Retina (tissue), 1 donor: ENCODE measurements at places on chromosomes 7 and 10.

GRCh38 chr7:80781561-80781979 is 137.3 kb downstream of the SEMA3C start:
- DNase-seq, result peak; percentile 43

DNA sequence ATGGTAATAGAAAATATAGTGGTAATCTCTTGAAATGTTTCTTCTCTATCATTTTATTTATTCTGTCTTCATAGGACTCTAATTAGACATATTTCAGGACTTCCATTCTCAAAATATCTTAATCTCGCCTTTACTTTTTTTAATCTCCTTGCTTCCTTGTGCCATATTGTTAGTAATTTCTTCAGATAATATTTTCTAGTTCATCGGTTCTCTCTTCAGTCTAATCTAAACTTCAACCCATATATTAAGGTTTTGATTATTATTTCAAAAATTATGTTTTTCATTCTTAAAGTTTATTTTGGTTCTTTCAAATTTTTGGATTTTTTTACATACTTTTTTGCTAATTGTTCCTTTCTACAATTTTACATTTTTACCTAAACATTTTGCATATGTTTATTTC is 237.9 kb upstream of the DGKB start:
- no peak for DNase-seq

- DNase-seq, result no peak
These were observed 171.2 kb downstream of the LCOR start for GRCh38 chr10:97003151-97003803.

DNA sequence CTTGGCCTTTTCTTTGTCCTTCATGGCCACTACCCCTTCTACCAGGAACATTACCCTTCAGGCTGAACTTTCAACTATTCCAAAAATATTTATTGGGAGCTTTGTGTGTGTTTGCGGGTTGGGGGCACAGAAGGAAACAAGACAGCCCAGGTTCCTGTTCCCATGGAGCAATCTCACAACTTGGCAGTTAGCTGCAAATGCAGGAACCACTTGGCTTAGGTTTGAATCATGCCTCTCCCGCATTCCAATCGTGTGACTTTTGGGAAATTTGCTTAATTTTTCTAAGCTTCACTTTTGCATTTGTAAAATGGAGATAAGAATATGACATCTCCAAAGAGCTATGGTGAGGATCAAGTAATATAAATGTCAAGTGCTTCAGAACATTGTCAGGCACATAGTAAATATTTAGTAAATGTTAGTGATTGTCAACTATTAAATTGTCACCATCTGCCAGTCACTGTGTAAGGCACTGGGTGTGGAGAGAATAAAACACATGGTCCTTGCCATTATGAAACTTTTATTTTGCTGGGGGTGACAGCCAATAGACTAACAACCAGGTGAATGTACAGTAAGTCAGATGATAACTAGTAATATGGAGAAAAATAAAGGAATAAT is 277.1 kb downstream of the SNX13 start:
- no peak for DNase-seq

DNA sequence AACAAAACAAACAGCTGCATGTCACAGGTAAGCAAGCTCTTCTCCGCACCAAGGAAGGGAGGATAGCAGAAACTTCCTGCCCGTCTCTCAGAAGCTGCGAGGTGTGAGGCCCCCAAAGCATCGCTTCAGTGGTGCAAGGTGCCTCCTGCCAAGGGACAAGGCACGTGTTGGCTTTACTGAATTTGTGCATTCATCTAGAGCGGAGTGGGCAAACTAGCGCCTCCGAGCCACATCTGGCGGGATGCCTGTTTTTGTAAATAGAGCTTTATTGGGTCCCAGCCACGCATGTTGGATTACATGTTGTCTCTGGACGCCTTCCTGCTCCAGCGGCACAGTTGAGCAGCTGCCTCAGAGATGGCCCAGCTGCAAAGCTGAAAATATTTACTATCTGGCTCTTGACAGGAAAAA is 27.7 kb downstream of the PHYH start:
- DNase-seq, result peak; percentile 6

GRCh38 chr10:75655791-75656451 is 224.5 kb downstream of the LRMDA start:
- DNase-seq, result no peak

GRCh38 chr7:143514487-143514886 is 36.8 kb downstream of the TAS2R41 start:
- no peak for DNase-seq

- no peak for DNase-seq
These were observed 871.1 kb upstream of the CELF2 start for GRCh38 chr10:10146604-10147003.

GRCh38 chr7:19051767-19052375 is 65.6 kb downstream of the TWIST1 start:
- no peak for DNase-seq

DNA sequence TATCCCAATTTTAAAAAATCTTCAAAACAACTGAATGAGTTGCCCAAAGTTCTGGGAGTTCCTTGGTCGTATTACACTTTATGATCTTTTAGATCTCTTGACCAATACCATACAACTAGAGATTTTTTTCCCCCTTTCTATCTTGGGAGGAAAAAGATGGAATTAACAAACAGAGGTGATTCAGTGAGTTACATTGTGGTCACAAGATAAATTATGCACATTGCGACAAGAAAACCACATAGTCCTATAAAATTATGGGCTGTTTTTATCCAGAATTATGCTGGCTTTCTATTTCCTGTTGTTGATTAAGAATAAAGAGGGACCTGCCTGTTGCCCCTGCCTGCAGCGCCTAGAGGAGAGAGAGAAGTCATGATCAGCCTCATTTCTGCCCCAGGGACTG is 8.2 kb upstream of the SGPL1 start:
- no peak for DNase-seq

DNA sequence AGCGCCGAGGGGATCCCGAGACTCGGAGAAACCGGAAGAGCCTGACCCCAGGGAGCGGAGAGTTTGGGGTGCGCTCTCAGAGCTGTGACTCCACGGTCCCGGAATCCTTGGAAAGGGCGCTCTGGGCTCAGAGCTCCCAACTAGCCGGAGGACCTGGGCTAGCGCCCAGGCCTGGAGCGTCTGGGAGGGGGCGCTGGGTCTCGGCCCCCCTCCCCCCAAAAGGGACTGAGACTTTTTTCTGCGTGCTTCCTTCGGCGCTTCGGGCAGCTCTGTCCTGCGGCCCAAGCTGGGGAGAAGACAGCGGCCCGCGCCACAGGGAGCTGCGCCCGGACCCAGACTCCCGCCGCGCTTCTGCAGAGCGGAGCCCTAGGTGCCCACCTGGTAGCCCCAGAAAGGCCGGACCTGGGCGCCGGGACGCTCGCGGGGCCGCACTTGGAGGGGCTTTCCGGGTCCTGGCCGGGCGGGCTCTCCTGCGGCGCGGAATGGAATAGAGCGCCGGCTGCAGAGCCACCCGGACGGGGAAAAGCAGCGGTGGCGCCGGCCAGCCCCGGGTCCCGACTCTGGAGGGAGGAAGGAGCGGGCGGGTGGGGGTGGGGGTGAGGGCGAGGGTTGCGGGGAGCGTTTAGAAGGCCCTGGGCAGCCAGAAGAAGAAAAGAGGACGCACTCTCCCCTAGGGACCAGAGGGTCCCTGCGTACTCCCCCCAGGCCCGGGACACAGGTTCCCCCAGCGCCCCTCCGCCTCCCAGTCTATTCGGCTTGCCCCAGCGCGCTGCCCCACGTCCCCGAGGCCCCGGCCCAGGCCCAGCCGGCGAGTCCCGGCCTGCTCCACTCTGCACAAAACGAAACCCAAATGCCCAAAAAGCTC is 4.7 kb downstream of the ZNF503 start:
- DNase-seq, result peak; percentile 73

DNA sequence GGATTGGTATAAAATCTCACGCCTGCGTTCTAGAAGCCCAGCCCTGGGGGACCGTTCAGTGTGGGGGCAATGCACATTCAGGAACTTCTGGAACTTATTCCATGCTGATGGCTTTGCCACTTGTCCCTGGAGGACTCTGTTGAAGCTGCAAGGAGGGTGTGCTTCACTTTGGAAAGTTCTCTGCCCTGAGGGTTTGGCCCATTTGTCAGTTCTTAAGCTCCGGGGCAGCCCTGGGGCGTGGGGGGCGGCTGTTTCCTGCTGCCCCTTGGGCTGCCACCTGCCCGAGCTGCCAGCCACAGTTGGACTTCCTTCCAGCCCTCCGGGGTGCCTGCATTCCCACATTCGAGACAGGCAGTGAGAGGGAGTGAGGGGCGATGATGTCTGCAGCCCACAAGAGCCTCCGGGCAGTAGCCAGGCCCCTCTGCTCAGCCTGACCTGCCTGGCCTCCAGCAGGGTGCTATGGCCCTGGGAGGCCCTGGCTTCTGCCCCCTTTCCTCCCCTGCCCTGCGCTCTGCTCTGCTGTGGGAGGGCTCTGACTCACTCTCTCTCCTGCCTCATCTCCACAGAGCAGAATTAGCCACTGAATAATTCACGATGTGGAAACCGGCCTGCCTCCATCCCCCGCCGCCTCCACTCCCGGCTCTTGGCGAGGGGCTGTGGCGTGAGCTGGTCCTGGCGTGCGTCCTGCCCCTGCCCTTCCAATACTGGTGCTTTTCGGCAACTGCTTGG is 1.9 kb downstream of the TTYH3 start:
- peak; percentile 70 for DNase-seq

- peak; percentile 92 for DNase-seq
These were observed 781 bp upstream of the GRM8 start for GRCh38 chr7:127253281-127254162.

DNA sequence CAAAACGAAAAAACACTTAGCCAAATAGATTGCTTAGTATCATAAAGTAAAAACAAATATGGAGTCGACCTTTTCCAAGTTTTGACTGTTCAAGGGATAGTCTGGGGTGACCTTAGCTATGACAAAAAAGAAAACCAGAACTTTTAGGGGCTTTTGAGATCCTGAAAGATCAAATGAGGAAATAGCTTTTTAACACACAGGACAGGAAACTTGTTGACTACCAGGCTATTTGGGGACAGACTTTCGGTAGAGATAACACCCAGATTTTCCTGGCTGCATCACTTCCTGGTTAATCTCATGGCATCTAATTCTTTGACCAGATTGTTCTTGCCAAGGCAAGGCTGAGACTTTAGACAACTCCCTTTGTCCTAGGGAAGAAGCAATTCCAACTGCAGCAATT is 34.5 kb upstream of the EGR2 start:
- no peak for DNase-seq

DNA sequence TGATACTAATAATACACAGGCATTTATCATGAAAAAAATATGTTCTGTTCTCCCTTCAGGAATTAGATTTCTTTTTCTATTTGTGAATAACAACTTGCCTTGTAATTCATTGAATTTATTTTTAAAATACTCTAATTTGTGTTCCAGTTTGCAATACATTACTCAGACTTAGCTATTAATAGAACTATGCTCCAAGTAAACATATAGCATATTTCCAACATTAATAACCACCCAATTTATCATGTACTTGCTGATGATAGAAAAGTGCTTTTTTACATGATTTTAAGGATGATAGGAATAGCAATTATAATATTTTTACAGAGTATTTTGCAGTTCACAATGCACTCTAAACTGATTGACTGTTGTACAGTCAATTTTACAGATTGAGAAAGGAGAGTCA is 338.8 kb upstream of the SEMA3D start:
- DNase-seq, result no peak

GRCh38 chr10:48517911-48518811 is 86.7 kb downstream of the ARHGAP22 start:
- no peak for DNase-seq

- no peak for DNase-seq
These were observed 36.4 kb upstream of the WAC start for GRCh38 chr10:28496481-28496961.

- peak; percentile 53 for DNase-seq
These were observed 2.0 kb downstream of the HOXA11 start for GRCh38 chr7:27182861-27183681.

DNA sequence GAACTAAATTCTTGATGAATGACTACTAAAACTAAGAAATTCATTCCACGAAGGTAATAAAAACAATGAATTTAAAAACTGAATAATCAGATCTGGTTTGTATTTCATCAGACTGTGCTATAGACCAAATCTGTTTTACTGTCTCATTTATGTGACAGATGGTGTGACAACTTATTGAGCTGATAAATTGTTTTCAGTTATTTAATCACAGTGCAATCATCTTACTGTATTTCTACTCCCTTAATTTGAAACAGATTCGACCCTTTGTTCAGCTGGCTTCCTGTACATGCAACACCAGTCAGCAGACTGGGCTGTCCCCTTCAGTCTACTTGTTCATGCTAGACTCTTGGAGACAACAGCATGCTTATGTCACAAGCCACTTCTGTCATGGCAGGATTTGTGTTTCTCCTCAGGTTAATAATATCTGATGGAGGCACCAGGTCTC is 150.9 kb downstream of the MBL2 start:
- no peak for DNase-seq

DNA sequence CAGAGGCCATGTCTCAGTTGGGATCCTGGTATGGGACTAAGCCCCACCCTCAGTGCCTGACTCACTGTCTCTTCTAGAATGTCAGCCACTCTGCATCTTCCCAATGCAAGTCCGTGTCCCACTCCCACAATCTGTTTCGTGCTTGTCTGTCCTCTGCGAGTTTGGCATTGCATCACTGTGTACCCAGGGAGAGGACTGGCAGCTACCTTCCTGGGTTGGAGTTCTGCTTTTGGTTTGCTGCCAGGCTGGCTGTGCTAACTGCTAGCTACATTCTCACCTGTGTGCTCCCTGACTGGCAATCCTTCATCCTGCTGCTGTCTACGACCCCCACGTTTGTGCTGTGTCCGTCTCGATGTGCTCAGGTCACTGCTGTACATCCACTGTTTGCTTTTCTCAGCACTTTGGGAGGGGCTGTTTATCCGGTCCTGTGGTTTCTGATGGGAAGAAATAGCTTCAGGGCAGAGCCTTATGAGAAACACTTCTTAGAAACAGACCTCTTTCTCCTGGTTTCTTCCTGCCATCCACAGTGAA is 56.0 kb upstream of the GLI3 start:
- no peak for DNase-seq

- DNase-seq, result no peak
These were observed 186.8 kb downstream of the ITGB1 start for GRCh38 chr10:32771217-32771616.

DNA sequence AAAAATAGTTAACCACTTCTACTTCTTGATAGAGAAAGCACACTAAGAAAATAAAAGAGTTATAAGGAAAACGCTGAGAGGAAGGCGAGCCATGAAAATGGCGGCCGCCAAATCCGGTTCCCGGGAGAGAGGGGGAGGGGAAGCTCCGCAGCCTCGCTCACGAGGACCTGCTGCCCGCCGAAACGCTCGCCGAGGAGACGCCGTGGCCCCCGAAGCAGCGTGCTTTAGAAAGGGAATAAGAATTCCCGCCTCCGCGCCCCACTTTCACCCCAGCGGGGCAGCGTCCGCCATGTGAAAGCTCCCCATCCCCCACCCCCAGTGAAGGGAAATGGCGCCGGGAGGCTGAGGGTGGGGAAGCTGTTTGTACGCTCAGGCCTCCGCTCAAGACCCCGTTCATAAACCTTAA is 505 bp downstream of the HNRNPA2B1 start:
- DNase-seq, result peak; percentile 96

DNA sequence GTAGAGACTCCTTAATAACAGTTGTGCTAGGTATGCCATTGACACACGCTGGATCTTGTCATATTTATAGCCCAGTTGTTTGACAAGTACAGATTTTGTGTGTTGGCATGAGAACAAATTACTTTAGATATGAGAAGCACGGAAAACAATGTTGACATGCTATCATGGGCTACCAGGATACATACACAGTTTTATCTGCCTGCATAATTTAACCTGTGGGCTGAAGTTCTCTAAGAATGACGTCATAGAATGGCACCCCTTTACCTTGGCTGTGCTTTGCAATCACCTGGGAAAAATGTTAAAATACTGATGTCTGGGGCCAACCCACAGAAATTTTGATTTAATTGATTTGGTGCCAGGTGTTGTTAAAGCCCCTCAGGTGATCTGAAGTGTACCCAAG is 2.8 kb downstream of the PLA2G12B start:
- DNase-seq, result no peak

GRCh38 chr7:33062782-33063443 is 337 bp upstream of the NT5C3A start:
- peak; percentile 99 for DNase-seq
